ENCODE measurements at places on chromosomes 2 and 18.

GRCh38 chr2:149029307-149029965 lies 9.1 kb upstream of the LYPD6B start:
- no peak for DNase-seq
- H3K4me3 ChIP-seq, result no peak overlapping the region
- no peaks in the 10 kb centered on the region for H3K4me1 ChIP-seq
- H3K27me3 ChIP-seq, result peaks cover 85% of the 10 kb centered on the region
- no peaks in the 10 kb centered on the region for H3K36me3 ChIP-seq

GRCh38 chr18:23038712-23039111 lies 96.6 kb upstream of the CABLES1 start:
- H3K36me3 ChIP-seq, result no peaks in the 10 kb centered on the region
- no peaks in the 10 kb centered on the region for H3K4me1 ChIP-seq
- no peaks in the 10 kb centered on the region for H3K27me3 ChIP-seq
- no peak overlapping the region for H3K27ac ChIP-seq
- DNase-seq, result peak; percentile 18

- H3K4me3 ChIP-seq, result no peak overlapping the region
- H3K4me1 ChIP-seq, result no peaks in the 10 kb centered on the region
- H3K36me3 ChIP-seq, result no peaks in the 10 kb centered on the region
Observed at GRCh38 chr2:72204156-72204785, 56.6 kb upstream of the CYP26B1 start.

DNA sequence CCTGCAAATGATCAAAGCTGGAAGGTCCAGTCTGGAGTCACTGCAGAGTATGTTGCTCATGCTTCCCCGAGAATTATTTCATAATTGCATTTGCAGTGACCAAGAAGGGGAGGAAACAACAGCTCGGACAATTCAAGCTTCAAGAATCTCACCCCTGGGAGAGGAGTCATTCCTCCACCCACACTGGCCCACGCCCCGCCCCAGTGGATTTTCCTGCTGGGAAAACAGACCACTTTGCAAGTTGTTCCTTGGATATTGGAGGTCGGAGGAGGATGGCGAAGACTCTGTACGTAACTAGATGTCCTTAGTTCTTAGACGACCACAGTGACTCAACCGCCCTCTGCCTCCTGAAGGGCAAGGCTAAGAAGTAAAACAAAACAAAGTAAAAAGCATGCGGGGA lies 159.4 kb downstream of the TPO start:
- H3K27me3 ChIP-seq, result no peaks in the 10 kb centered on the region
- H3K4me3 ChIP-seq, result peak overlapping the region; percentile 47
- H3K27ac ChIP-seq, result no peak overlapping the region

DNA sequence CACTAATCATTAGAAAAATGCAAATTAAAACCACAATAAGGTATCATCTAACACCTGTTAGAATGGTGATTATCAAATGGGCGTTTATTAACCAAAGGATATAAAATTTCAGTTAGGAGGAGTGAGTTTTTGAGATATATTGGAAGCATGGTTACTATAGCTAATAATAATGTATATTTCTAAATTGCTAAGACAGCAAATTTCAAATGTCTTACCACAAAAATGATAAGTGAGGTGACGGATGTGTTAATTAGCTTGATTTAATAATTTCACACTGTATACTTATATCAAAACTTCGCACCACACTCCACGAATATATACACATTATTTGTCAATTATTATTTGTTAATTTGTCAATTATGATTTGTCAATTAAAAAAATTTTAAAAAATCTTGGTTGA lies 227.2 kb upstream of the DDX18 start:
- H3K4me1 ChIP-seq, result no peaks in the 10 kb centered on the region
- H3K4me3 ChIP-seq, result no peak overlapping the region
- no peaks in the 10 kb centered on the region for H3K27me3 ChIP-seq

- DNase-seq, result no peak
- peak overlapping the region; percentile 9 for H3K4me3 ChIP-seq
- H3K27me3 ChIP-seq, result peaks cover 5% of the 10 kb centered on the region
- no peaks in the 10 kb centered on the region for H3K36me3 ChIP-seq
- no peak overlapping the region for H3K27ac ChIP-seq
Observed at GRCh38 chr2:75428646-75429443, 131.9 kb downstream of the EVA1A start.

DNA sequence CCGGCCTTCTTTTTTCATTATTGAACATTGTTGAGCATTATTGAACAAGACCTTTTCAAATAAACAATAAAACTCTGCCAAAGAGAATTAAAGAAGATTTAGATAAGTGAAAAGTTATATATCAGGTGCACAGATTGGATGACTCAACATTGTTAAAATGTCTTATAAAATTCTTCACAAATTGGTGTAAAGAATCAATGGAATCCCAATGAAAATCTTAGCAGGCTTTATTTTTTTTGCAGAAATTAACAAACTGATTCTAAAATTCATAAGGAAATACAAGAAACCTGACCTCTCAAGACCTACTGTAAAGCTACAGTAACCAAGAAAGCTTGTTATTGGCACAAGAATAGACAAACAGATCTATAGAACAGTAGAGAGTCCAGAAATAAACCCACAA lies 70.3 kb downstream of the LAMA1 start:
- H3K36me3 ChIP-seq, result peaks cover 7% of the 10 kb centered on the region
- no peak overlapping the region for H3K27ac ChIP-seq
- no peak overlapping the region for H3K4me3 ChIP-seq
- DNase-seq, result no peak

DNA sequence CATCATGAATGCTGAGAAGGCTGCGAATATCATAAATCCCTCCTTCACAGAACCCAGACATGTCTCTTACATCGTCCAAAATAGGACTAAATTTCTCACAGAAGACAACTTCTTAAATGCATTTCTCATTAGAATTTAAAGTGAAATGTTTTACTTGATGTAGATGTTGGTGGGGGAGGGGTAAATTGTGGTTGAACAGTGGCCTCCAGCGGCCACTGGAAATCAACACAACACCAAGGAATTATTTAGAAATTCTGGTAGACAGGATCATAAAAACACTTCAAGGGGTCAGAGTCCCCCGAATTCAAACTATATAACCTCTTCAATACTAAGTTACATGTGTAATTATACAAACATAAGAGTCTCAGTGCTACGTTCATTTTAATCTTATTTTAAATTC lies 135.9 kb downstream of the ABCA12 start:
- DNase-seq, result peak; percentile 42
- no peaks in the 10 kb centered on the region for H3K4me1 ChIP-seq
- H3K36me3 ChIP-seq, result no peaks in the 10 kb centered on the region
- no peak overlapping the region for H3K4me3 ChIP-seq
- H3K27ac ChIP-seq, result no peak overlapping the region
- no peaks in the 10 kb centered on the region for H3K27me3 ChIP-seq

GRCh38 chr18:78178812-78179211 lies 800.8 kb upstream of the SALL3 start:
- no peaks in the 10 kb centered on the region for H3K4me1 ChIP-seq
- no peak overlapping the region for H3K27ac ChIP-seq
- no peak overlapping the region for H3K4me3 ChIP-seq
- no peak for DNase-seq
- H3K36me3 ChIP-seq, result no peaks in the 10 kb centered on the region

DNA sequence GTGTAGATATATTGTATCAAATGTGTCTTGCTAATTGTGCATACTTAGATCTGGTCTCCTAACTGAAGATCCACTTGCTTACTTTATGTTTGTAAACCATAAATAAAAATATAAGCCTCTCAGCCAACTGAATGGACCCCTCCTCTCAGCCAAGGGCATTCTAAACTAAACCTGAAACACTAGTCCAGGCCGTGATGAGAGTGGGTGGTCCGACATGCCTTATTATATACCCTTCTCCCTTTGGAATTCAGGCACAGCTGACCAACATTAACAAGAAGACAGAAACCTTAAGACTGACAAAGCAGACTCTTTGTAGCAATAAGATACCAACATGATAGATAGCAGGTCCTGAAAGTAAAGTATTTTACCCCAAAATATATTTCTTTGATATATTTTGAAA lies 64.3 kb upstream of the PLA2R1 start:
- H3K36me3 ChIP-seq, result no peaks in the 10 kb centered on the region
- H3K27me3 ChIP-seq, result no peaks in the 10 kb centered on the region
- H3K4me3 ChIP-seq, result no peak overlapping the region
- no peak overlapping the region for H3K27ac ChIP-seq
- DNase-seq, result no peak
- H3K4me1 ChIP-seq, result no peaks in the 10 kb centered on the region

- no peaks in the 10 kb centered on the region for H3K27me3 ChIP-seq
- H3K4me1 ChIP-seq, result peaks cover 5% of the 10 kb centered on the region
- H3K4me3 ChIP-seq, result peak overlapping the region; percentile 88
Observed at GRCh38 chr2:177262092-177262491, 2.4 kb downstream of the NFE2L2 start.

- peaks cover 7% of the 10 kb centered on the region for H3K4me1 ChIP-seq
- H3K27me3 ChIP-seq, result no peaks in the 10 kb centered on the region
- DNase-seq, result no peak
- no peaks in the 10 kb centered on the region for H3K36me3 ChIP-seq
Observed at GRCh38 chr2:191228861-191229260, 16.3 kb upstream of the MYO1B start.

DNA sequence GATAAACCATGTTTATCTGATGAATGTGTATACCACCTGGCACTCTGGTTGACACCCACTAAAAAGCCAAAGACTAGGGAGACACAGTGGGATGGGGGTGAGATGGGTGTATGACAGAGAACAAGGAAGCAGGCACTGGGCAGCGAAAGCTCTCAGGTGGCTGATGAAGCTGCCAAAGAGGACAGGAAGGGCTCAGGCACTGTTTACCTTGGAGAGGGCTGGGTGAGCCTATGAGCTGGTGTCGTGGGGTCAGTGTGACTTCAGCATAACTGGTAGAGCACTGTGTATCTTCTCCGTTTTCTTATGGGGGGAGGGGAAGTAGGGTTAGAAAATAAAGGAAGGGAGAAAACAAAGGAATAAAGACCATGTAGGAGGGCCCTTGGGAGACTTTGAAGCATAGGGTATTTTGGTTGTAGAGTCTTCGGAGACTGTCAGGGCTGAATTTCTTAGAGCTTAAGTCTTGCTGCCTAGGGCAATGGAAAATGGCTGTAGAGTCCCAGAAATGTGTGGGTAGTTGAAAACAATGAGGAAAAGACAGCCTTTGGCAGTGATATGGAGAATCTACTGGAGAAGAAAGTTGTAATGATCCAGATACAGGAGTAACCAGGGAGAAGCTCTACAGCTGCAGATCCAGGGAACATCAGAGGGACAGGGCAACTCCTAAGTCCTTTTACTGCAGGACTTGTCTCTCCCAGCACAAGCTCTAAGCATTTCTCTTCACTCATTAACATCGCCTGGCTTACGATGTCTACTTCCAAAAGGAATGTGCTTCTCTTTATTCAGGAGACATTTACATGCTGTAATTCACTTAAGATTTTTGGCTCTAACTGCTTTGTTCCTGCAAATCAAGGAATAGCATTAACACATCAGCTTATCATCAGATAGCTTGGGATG lies 120.0 kb downstream of the AQP4 start:
- no peak overlapping the region for H3K4me3 ChIP-seq
- peaks cover 2% of the 10 kb centered on the region for H3K27me3 ChIP-seq
- no peak for DNase-seq
- peak overlapping the region; percentile 78 for H3K27ac ChIP-seq
- peaks cover 4% of the 10 kb centered on the region for H3K4me1 ChIP-seq

DNA sequence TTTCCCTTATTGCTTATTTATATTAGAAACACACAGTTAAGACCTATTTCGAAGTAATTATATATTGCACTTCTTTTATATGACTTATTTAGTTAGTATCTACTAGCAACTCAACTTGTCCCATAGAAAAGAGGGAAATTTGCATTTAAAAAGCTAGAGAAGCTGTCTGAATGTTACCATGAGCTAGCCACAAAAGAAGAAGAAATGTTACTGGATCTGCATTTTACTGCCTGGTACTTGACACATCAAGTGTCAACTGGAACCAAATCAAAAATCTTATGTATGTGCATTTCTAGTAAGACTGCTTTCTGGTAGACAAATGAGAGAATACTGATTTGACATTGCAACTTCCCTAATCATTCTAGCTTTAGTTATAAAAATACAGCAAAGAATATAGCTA lies 424.6 kb upstream of the VRK2 start:
- H3K4me1 ChIP-seq, result no peaks in the 10 kb centered on the region
- H3K4me3 ChIP-seq, result no peak overlapping the region
- H3K27ac ChIP-seq, result no peak overlapping the region
- DNase-seq, result no peak
- H3K36me3 ChIP-seq, result no peaks in the 10 kb centered on the region

GRCh38 chr2:26279886-26280285 lies 35.1 kb downstream of the HADHB start:
- peaks cover 3% of the 10 kb centered on the region for H3K4me1 ChIP-seq
- DNase-seq, result no peak

DNA sequence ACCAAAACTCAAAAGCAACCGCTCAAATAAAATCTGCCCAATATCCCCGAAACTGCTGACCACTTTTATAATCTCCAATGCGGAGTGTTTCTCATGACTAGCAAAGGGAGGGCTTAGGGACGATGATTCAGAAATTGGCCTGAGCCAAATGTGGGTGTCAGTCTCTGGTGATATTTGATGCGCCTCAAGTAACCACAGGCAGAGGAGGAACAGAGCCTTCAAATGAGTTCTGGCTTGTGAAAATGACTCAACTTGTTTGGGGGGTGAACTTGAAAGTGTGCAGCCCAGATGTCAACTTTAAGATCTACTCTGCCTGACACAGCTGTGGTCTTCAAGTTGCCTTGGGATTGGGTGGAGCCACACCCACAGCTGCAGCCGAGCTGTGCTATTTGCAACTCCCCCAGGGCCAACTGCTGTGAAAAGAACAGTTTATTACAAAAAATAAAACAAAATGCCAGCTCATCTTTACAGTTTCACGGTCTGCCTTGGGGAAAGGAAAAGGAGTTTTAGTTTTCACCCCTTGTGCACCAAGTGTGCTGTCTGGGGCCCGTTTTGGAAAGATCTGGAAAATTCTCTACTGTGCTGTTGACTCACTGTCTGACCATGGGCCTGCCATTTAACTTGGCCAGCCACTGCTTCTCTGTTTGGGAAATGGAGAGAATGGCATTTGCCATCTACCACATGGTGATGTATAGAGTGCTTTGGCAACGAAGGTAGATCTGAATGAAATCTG lies 222.1 kb downstream of the MTX2 start:
- H3K36me3 ChIP-seq, result no peaks in the 10 kb centered on the region
- H3K4me1 ChIP-seq, result peaks cover 2% of the 10 kb centered on the region
- no peak overlapping the region for H3K27ac ChIP-seq
- no peak overlapping the region for H3K4me3 ChIP-seq

- H3K27ac ChIP-seq, result no peak overlapping the region
- no peak for DNase-seq
- peaks cover 31% of the 10 kb centered on the region for H3K36me3 ChIP-seq
Observed at GRCh38 chr2:207078186-207078798, 87.5 kb downstream of the KLF7 start.

- no peak overlapping the region for H3K27ac ChIP-seq
- no peak overlapping the region for H3K4me3 ChIP-seq
- peaks cover 20% of the 10 kb centered on the region for H3K4me1 ChIP-seq
- peaks cover 60% of the 10 kb centered on the region for H3K27me3 ChIP-seq
Observed at GRCh38 chr18:48405978-48406377, 3.2 kb downstream of the ZBTB7C start.

- no peaks in the 10 kb centered on the region for H3K4me1 ChIP-seq
- peak; percentile 61 for DNase-seq
- H3K36me3 ChIP-seq, result no peaks in the 10 kb centered on the region
- peak overlapping the region; percentile 49 for H3K27ac ChIP-seq
Observed at GRCh38 chr18:53796040-53796729, 428.3 kb downstream of the MBD2 start.
